Mesothelial cell of epicardium (in vitro differentiated cells): ENCODE measurements at places on chromosomes 2 and 18. TPM values are rescaled to one million over a fixed set of nuclear protein-coding genes. Genes with fewer than 3 reads are reported as not detected.

- DNase-seq = no peak
Observed at GRCh38 chr2:6352247-6352646, 513.5 kb downstream of the CMPK2 start.

RESP18 gene
- not detected in 3 replicates for total RNA-seq

DNA sequence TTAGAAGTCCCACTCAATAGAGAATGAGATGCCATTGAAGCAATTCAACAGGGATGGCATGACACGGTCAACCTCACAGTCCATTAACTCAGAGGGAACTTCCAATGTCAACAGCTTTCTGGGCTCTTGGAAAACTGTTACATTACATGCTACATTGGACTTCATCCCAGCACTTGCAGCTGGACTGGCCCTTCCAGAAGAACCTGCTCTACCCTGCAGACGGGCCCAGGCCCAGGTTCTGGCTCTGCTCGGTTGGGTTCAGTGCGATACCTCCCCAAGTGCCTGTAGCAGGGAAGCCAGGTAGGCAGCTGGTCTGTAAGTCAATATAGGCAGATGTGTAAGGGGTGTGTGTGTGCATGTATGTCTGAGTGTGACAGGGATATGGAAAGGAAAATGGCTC is 12.9 kb downstream of the LAMA1 start:
- no peak for DNase-seq

DNA sequence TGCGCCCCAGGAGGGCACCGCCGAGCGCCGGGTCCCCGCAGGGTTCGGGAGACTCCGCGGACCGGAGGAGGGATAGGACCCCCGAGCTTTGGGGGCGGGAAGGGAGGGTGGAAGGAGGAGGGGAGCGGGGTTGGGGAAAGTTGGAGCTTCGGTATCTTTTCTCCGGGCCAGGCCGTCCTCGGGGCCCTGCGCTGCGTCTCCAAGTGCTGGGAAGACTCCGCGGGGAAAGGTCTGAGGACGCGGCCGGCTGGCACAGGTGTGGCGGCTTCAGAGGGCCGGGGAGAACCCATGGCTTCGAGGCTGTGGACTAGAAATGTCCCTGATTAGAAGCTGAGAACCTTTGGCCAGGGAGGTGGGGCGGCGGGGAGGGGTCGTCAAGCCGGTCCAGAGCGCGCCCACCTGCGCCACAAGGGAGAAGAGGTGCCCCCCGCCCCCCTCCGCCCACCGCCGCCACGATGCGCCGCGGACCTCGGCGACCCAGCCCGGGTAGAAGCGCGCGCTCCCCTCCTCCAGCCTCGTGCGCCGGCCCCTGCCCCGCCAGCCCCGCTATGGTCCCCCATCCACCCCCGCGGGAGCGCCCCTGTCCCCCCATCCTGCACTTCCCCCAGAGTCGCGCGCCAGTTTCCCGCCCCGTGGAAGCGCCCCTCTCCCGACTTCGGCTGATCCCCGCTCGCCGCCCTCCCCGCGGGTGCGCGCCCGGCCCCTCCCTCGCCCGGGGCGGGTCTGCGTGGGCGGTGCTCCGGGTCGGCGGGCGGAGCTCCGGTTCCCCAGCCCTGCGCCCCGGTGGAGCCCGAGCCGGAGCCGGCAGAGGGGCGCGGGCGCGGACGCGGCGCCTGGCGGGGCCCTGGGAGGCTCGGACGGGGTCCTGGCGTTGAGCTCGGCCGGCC is at the start of gene SNTG2:
SNTG2 (plus strand) TSS at position 770 of the 887 bp plus-strand sequence. CDS start 148 bp downstream, outside the sequence.
- no peak for DNase-seq

DNA sequence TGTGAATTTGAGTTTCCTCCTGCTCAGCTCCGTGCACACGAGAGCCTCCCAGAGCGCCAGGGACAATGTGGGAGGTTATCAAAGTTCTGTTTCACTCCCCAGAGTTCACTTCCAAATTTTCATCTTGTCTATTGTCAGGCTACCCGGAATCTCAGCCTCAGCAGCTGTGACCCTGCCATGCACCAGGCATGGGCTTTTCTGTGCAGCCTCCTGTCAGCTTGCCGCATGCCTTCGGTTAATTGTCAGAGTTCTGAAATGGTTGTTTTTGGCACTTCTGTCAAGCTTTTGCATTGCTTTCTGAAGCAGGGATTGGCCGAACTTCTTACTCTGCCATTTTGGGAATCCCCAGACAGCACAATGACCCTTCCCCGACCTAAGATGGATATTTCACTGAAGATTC is 60.4 kb downstream of the SH3YL1 start:
- DNase-seq = no peak

GRCh38 chr2:237440819-237441281 is 26.9 kb upstream of the COL6A3 start:
- DNase-seq = no peak

DNA sequence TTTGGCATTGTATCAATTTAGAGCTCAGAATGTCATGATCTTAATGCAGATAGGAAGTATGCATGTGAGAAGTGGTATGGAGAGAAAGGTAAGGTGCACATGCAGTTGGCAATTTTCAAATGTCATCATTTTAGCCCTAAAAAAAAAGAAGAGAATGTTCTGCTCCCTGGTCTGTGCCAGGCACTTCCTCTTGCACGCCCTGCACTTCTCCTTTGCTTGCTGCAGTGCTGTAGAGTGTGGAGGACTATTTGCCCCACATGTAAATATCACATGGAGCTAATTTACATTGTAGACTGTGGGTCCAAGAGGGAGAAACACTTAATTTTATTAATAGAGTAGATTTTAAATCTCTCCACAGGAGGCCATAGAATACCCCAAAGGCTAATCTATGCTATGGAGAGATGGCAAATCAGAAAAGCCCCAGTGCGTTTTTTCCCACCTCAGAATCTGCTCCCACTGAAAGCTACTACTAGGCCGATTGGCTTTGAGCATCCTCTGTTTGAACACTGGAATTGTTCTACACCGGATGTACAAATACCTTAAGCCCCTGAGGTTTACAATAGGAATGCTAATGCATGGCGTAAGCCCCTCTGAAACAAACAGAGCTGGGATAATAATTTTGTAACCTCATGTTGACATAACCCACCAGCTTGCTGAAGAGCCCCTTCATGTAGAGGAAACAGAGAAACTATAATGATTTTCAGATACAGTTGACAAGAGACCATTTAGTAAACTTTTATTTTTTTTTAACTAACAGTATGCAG is 137.2 kb upstream of the KLHL14 start:
- DNase-seq = no peak

DNA sequence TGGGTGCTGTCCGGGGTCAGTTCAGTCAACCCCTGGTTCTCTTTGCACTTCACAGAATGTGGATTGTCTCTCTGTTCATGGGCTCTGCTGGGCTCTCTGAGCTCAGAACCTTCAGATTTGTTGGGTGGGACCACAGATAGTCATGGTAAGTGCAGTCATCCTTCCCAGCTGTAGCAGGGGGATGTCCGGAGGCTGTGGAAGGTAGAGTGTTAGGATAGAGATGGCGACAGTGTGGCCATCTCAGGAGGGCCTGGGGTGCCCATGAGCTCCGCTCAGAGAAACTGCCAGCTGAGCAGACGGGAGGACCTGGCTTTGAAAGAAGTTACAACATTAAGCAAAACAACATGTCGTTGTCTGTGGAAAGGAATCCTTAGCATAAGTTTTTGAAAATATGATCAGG is 149.8 kb downstream of the FAM210A start:
- DNase-seq = no peak

DNA sequence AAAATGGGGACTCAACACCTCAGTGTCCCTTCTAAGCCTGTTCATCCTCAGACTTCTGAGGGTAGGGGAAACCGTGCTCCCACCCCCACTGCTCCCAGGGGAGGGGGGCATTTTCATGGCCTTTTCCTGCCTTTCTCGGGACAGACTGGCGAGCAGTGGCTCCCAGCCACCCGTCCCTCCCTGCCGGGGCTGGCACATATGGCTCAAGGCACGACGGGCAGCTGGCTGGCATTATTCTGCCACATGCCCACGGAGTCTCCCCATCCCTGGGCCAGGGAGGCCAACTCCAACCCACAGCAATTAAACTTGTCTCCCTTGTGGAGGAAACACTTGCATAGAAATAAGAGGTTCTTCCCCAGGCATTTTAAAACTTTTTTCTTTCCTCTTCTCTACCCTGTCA is 148.5 kb upstream of the CBLN2 start:
- DNase-seq = no peak

CPO gene
- 0.18 TPM in 1 of 3 replicates, not detected in the others for total RNA-seq

BUB1 gene
- total RNA-seq = 20.2 to 21.2 TPM (median 21.2 TPM) in 3 replicates
